Lung microvascular endothelial cell (primary cell): ENCODE measurements at places on chromosomes 13 and 19. TPM values are rescaled to one million over a fixed set of nuclear protein-coding genes. Genes with fewer than 3 reads are reported as not detected.

- DNase-seq = no peak
Observed at GRCh38 chr13:40094056-40094455, 438.6 kb downstream of the COG6 start.

DNA sequence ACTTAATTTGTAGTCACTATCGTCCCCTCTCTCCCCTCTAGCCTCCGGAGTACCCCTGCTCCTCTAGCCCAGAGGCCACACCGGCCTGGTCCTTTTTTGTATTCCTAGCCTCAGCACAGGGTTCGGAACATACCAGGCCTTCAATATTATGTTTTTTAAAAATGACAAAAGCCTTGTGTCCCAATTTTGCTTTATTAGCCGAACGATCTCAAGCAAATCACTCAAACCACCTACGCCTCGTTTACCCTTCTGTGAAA, 463 bp upstream of the POMP start:
- no peak for DNase-seq

DNA sequence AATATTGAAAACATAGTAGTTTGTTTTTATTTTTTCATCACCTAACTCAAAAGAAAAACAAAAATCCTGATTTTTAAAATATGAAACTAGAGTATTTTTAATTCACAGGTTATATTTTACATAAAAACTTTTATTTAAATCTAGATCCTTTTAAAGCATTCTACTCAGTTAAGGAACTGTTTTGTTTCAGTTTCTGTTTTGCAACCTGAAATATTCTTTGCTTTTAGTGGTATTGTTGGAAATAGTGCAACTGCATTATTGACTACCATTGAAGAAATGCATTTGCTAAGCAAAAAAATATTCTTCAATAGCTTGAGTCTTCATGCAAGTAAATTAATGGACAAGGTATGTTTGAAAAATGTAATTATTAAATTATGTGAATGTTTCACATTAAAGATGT, 43.8 kb downstream of the COG6 start:
- peak; percentile 16 for DNase-seq

DNA sequence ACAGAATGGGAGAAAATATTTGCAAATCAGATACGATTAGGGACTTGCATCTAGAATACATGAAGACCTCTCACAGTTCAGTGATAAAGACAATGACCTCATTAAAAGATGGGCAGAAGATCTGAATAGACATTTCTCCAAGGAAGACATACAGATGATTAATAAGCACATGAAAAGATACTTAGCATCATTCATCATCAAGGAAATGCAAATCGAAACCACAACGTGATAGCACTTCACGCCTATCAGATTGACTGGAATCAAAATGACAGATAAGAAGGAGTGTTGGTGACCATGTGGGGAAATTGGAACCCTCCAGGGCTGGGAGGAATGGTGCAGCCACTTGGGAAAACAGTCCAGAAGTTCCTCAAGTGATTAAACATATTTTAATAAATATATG, 25.8 kb downstream of the CFAP97D2 start:
- no peak for DNase-seq

GRCh38 chr19:51884713-51885112, 3.0 kb downstream of the ZNF577 start:
- DNase-seq = no peak

GRCh38 chr13:40981361-40981760, 37.8 kb downstream of the ELF1 start:
- peak; percentile 66 for DNase-seq

DNA sequence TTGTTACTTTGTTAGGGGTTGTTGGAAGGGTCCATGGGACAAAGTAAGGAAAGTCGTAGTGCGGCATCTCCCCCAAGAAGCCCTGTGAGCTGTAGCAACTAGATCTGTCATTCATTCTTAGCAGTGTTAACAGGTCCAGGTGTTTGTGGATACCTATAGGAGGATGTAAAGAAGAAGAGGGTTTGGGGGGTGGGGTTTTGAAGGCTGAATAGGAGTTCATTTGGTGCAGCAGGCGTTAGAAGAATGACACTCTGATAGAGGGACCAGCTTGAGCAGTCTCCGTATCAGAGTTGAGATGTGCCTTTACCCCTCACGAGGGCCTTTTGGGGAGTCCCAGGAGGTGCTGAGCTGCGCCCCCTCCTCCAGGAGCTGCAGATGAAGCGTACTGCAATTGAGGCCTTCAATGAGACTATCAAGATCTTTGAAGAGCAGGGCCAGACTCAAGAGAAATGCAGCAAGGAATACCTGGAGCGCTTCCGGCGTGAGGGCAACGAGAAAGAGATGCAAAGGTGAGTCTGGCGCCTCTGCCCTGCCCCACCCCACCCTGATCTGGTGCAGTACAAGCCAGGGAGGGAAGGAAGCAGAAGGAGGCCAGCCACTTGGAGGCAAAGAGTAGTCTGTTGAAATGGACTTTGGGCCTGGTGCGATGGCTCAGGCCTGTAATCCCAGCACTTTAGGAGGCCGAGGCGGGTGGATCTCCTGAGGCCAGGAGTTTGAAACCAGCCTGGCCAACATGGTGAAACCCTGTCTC, 7.6 kb upstream of the IFI30 start:
- no peak for DNase-seq

DNA sequence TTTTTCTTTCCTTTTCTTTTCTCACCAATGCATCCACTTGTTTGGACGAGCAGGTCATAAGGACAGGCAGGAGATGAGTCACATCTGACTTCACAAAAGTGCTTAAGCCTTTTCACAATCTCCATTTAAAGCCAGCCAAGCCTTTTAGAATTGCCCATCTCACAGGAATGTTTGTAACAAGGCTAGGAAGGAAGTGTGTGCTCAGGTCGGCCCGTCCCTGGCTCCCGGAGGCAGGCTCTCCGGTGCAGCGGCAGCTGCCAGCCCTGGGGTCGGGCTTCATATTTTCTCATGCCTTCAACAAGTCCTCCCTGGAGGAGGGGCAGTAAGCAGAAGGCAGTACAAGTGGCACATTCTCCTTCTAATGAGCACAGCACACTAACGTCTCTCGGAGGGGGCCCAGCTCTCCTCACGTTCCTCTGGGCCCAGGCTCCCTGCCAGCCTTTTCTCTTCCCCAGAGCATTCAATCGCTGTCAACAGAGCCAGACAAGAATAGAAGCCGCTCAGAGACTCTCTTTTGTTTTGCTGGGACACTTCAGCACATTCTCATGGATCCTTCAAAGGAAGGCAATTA, 180.5 kb downstream of the COL4A1 start:
- peak; percentile 90 for DNase-seq

DNA sequence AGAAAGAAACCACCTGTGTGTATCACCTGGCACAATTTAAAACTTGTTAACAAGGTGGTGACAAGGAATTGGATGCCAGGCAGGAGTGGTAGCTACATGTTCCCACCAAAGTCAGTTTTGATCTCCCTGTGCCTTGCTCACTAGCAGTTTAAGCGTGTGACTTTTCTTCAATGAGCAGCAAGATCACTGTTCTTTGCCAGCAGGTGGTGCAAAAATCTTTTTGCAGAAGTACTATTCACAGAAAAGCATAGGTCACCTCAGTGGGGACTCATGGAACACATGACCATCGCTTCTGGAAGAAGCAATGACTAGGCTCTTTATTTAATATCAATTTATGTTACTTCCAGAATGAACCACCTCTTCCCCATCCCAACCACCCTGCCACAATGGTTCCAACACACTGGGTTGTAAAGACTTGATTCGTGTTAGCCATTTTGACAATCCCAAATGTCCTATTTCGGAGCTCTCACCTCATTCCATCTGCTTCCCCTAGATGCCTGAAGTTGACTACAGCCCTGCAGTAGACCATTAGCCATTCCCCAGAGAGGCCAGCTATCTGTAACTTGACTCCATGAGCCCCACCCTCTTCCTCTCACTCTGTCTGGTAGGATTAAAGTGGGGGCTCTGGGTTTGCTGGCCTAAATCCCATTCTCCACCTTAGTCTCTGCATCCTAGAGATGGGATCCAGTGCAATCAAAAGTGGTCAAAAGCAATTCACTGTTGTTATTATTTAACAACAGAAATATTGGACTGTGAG, 59.1 kb upstream of the TNFRSF19 start:
- DNase-seq = peak; percentile 40

- DNase-seq = no peak
Observed at GRCh38 chr19:55188625-55189024, 8.5 kb upstream of the SYT5 start.

DNA sequence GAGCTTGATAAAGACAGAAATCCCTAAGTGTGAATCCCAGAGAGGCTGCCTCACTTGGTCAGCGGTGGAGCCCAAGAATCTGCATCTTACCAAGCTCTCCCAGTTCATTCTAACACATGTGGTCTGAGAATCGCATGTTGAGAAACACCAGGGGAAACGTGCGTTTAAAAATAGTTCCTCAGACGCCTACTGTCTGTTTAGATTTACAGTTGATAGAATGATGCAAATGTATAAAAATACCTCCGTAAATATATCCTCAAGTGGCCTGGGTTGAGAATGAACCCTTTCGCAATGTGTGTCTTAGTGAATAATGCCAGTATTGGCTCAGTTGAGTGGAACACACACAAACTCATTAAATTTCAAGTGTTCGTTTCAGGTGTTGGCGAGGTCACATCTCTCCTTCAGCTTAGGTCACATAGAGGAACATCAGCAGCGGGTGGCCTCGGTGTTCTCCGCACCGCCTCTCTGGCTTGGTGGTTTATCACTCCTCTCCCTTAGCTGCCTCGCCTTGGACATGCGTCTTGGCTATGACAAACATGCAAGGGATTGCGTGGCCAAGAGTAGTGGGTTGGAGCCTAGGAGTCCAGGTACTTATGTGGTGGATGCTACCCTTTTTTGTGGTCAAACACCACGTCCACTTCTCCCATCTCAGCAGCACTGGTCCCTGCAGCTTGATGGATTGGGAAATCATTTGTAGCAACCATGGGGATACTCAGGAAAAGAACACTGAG, 117.6 kb upstream of the SPATA13 start:
- no peak for DNase-seq

- peak; percentile 83 for DNase-seq
Observed at GRCh38 chr19:46351241-46352041, 4.6 kb downstream of the PPP5C start.

DNA sequence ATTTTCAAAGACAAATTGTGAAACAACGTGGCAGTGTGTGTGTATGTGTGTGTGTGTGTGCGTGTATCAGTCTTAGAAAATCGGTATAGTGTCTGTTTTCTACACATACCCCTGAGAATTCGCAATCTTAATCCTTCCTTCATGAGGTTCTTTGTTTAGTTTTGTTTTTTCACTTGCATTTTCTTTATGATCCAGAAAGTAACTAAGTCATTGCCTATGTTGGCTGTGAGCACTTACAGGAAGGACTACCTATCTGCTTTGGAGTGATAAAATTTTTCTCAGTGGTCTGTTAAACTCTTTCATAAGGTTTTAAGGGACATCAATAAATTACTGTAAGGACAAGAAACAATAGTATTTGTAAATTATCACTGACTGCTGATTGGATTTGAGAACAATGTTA, 1587.1 kb downstream of the PCDH9 start:
- no peak for DNase-seq

The NRTN gene
- under 0.01 and 0.99 TPM in 2 replicates for total RNA-seq

The CYP2F1 gene
- not detected in 2 replicates for total RNA-seq

The PCCA gene
- total RNA-seq = 35.5 and 74.6 TPM in 2 replicates

The CCDC106 gene
- total RNA-seq = 5.9 and 10.7 TPM in 2 replicates

The CD79A gene
- not detected in 2 replicates for total RNA-seq

The ZNF560 gene
- total RNA-seq = under 0.01 TPM in 2 replicates

The SLC25A41 gene
- total RNA-seq = not detected in 2 replicates

The MAP4K1 gene
- total RNA-seq = not detected in 2 replicates

The SH2D3A gene
- 2.2 and 3.0 TPM in 2 replicates for total RNA-seq
